ENCODE measurements at places on chromosomes 3 and 15. TPM values are rescaled to one million over a fixed set of nuclear protein-coding genes. Genes with fewer than 3 reads are reported as not detected.
A peak's percentile ranks its signal among the peaks of the same experiment; 100 is the strongest.

DNA sequence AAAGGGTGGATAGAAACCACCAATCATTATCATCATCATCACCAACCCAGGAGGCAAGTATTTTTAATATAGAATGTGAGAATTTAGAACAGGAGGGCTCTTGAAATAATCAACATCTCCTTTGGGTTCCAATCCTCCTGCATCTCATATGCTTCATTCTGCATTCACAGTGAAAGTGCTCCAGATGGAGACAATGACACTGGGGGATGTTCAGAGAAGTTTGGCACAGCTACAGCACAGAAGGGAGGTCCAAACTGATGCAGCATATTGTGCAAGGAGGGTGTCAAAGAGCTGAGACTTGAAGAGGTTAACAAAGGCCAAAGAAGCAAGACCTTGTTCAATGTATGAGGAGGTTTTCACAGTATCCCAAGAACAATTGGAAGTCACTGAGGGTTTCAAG is 767.1 kb downstream of the NTRK3 start:
- no peaks in the 10 kb centered on the region for H3K4me1 ChIP-seq
- no peak for DNase-seq
- H3K27me3 ChIP-seq: no peaks in the 10 kb centered on the region
- H3K27ac ChIP-seq: no peak overlapping the region
- H3K4me3 ChIP-seq: no peak overlapping the region

DNA sequence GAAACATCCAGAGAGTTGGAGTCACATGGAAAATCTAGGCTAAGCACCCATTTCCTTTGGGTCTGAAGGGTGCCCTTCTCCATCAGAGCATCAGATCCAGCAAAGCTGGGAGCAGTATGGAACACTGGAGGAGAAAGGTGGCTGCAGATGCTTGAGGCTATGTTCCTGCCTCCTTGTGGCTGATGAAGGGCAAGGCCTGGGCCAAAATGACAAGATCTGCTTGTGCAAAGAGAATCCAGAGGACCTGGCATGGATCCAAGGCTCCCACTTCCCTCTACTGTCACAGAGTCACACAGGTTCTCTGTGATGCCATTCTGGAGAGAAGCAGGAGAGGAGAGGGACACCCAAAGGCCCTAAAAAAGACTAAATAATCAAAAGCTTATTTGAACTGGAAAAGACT is 9.2 kb upstream of the ATP8B4 start:
- no peaks in the 10 kb centered on the region for H3K36me3 ChIP-seq
- H3K27ac ChIP-seq: no peak overlapping the region
- no peak for DNase-seq
- H3K27me3 ChIP-seq: no peaks in the 10 kb centered on the region

The TRIM42 gene
- polyA plus RNA-seq: not detected

- H3K27ac ChIP-seq: peak overlapping the region; percentile 66
- H3K4me1 ChIP-seq: peaks cover 4% of the 10 kb centered on the region
- H3K36me3 ChIP-seq: no peaks in the 10 kb centered on the region
- no peaks in the 10 kb centered on the region for H3K27me3 ChIP-seq
These were observed 5.7 kb upstream of the ARL14 start for GRCh38 chr3:160671231-160671630.

The CORO2B gene
- polyA plus RNA-seq: not detected

Data from GM12878 (cell line).